ENCODE measurements at places on chromosomes 5 and 9.

- no peaks in the 10 kb centered on the region for H3K36me3 ChIP-seq
- no peaks in the 10 kb centered on the region for H3K27me3 ChIP-seq
- H3K4me1 ChIP-seq, result no peaks in the 10 kb centered on the region
- H3K4me3 ChIP-seq, result no peak overlapping the region
Observed at GRCh38 chr5:78781611-78782286, 133.2 kb upstream of the LHFPL2 start.

DNA sequence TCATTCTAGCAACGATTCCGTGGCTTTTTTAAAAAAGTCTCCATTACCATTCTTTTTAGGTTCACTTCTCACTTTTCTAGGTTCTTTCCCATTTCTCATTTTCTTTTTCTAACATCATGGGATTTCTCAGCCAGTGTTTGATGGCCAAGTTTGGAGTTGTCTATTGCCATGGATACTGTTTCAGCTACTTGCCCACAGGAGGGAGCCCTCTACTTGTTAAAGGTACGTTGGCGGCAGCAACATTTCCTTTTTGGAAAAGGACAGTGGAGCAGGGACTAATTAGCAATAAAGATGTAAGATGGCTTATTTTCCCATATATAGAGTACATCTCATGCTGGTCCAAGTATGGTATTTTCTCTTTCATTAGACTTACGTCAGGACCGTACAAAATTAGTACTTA lies 2257.5 kb upstream of the C9orf72 start:
- no peaks in the 10 kb centered on the region for H3K27me3 ChIP-seq
- no peak overlapping the region for H3K27ac ChIP-seq
- no peaks in the 10 kb centered on the region for H3K4me1 ChIP-seq
- no peaks in the 10 kb centered on the region for H3K36me3 ChIP-seq
- DNase-seq, result no peak

- no peak overlapping the region for H3K27ac ChIP-seq
- no peak overlapping the region for H3K4me3 ChIP-seq
- no peaks in the 10 kb centered on the region for H3K27me3 ChIP-seq
- DNase-seq, result no peak
Observed at GRCh38 chr5:115431116-115431515, 113.5 kb downstream of the FEM1C start.

GRCh38 chr5:94385767-94386166 lies 232.6 kb downstream of the KIAA0825 start:
- no peak overlapping the region for H3K4me3 ChIP-seq
- H3K27me3 ChIP-seq, result no peaks in the 10 kb centered on the region
- DNase-seq, result no peak
- H3K36me3 ChIP-seq, result no peaks in the 10 kb centered on the region
- H3K4me1 ChIP-seq, result no peaks in the 10 kb centered on the region

DNA sequence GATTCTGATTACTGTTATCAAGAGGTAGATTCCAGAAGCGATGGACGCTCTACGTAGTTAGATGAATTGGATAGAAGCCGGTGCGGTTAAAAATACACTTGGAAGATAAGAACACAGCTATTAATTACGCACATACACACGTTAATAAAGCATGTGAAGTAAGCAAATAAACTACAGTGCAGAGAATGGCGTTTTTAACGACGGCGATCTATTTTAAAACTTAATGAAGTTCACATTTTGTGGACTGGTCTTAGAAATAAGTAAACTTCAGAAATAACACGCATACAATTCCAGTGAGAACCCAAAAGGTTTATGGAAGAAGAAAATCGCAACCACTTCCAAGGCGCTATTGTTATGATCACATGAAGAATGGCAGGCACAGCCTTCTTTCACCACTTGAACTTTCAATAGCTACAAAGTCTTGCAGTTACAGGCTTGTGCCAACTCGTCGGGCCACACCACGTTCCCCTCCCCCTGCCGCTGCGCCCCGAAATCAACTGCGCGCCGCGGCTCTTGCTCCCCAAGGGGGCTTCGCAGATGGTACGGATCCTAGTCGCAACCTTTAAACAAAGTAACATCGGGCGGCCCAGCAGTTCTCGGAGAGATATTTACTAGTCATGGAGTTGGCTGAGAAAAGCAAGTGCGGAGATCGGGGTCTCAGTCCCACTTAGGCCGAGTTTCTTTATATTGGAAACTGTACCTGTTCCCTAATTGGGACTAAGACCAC lies 866 bp upstream of the SEMA6A start:
- no peak overlapping the region for H3K27ac ChIP-seq
- peaks cover 17% of the 10 kb centered on the region for H3K27me3 ChIP-seq

- no peak overlapping the region for H3K27ac ChIP-seq
- H3K4me3 ChIP-seq, result no peak overlapping the region
- H3K36me3 ChIP-seq, result no peaks in the 10 kb centered on the region
- no peaks in the 10 kb centered on the region for H3K27me3 ChIP-seq
Observed at GRCh38 chr9:105055917-105056316, 128.0 kb upstream of the ABCA1 start.

DNA sequence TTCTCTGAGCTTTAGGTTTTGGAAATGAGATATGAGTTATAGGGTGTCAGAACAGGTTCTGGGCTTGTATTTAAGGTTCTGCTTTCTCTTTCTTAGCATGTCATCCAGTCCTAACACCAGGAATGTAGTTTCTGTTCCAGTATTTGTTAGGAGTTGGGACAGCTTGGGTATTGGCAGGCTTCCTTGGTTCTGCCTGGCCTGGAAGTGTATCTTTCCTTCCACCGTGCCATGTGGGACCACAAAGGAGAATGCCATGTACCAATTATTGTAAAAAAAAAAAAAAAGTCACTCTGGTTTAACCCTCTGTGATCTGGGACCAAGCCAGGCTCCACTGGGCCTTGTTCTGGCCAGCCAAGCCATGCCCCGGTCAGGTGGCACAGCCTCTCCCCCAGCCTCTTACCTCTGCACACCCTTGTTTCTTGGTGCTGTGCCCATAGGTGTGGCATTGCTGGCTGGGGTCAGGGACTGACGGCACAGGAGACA lies 47.8 kb downstream of the ARHGAP26 start:
- no peak overlapping the region for H3K4me3 ChIP-seq
- H3K27ac ChIP-seq, result no peak overlapping the region
- H3K27me3 ChIP-seq, result no peaks in the 10 kb centered on the region
- H3K4me1 ChIP-seq, result no peaks in the 10 kb centered on the region
- no peak for DNase-seq
- H3K36me3 ChIP-seq, result no peaks in the 10 kb centered on the region

GRCh38 chr5:36648426-36648825 lies 42.0 kb downstream of the SLC1A3 start:
- no peaks in the 10 kb centered on the region for H3K27me3 ChIP-seq
- no peak for DNase-seq
- H3K4me1 ChIP-seq, result peaks cover 11% of the 10 kb centered on the region
- no peak overlapping the region for H3K27ac ChIP-seq
- H3K4me3 ChIP-seq, result no peak overlapping the region

DNA sequence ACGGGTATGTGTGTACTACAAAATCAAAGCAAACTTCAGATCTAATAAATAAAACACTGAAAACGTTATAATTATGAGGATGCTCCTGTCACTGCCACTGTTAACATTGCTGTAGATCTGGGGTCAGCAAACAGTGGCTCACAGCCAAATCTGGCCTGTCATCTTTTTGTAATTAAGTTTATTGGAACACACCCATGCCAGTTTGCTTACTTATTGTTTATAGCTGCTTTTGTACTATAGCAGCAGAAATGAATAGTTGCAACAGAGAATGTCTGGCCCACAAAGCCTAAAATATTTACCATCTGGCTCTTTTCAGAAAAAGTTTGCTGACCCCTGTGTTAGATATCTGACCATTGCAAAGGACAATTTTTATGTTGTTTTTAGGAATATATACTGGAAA lies 32.1 kb downstream of the PRRC1 start:
- H3K4me3 ChIP-seq, result no peak overlapping the region
- H3K27me3 ChIP-seq, result no peaks in the 10 kb centered on the region
- no peak for DNase-seq
- peaks cover 8% of the 10 kb centered on the region for H3K4me1 ChIP-seq

GRCh38 chr5:111734013-111734412 lies 23.0 kb downstream of the NREP start:
- no peaks in the 10 kb centered on the region for H3K4me1 ChIP-seq
- no peaks in the 10 kb centered on the region for H3K27me3 ChIP-seq
- no peak for DNase-seq
- no peak overlapping the region for H3K27ac ChIP-seq
- H3K36me3 ChIP-seq, result no peaks in the 10 kb centered on the region
- no peak overlapping the region for H3K4me3 ChIP-seq

DNA sequence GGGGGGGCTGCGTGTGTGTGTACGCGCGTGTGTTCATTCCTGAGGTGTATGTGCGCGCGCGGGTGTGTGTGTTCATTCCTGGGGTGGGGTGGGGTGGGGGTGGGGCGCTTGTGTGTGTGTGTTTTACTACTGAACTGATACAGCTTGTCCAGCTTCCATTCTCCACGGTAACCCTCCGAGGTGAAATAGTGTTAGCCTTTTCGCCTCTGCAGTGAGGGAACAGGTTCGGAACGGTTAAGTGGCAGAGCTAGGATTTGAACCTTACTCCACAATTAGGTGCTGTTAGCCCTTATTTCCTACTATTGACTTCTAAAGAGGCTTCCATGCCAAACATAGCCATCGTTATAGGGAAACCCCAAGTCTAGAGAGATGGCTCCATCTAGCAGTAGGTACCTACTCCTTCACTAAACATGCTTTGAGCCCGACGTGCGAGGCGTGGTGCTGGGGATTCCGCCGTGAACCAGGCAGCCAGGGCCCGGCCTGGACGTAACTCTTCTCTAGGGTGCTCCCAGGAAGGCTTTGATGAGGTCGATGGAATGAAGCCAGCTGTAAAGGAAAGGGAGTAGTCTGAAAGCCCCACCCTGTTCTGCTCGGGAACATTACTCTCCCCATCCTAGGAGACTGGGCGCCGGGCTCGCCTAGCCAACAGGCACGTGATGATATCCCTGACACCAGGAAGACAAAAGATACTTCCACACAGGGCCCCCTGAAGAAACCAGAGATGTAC lies 782 bp upstream of the SKP1 start:
- peaks cover 9% of the 10 kb centered on the region for H3K4me1 ChIP-seq
- no peak for DNase-seq
- no peaks in the 10 kb centered on the region for H3K27me3 ChIP-seq

DNA sequence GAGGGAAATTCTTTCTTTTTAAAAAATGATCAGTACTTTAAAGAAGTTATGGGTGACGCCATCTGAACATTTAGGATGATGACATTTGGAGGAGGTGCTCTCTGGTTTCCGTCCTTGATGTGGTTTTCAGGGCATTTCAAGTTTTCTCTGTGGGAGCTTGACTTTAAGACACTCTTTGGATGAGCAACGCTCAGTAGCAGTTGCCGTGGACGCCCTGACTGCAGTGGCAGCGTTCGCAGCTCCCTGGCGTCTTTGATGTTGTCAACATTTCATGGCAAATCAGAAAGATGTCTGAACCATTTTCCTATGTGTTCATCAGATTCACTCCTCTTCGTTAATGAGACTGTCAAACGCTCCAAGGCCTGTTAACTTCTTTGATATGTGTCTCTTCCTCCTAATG lies 86.1 kb downstream of the ZNF354C start:
- H3K27me3 ChIP-seq, result peaks cover 13% of the 10 kb centered on the region
- H3K36me3 ChIP-seq, result no peaks in the 10 kb centered on the region
- H3K27ac ChIP-seq, result peak overlapping the region; percentile 7
- no peak for DNase-seq
- peaks cover 14% of the 10 kb centered on the region for H3K4me1 ChIP-seq

GRCh38 chr9:134291452-134291881 lies 34.8 kb upstream of the RXRA start:
- H3K27ac ChIP-seq, result no peak overlapping the region
- H3K4me1 ChIP-seq, result no peaks in the 10 kb centered on the region
- peak; percentile 19 for DNase-seq
- H3K27me3 ChIP-seq, result peaks cover 60% of the 10 kb centered on the region
- H3K4me3 ChIP-seq, result no peak overlapping the region

DNA sequence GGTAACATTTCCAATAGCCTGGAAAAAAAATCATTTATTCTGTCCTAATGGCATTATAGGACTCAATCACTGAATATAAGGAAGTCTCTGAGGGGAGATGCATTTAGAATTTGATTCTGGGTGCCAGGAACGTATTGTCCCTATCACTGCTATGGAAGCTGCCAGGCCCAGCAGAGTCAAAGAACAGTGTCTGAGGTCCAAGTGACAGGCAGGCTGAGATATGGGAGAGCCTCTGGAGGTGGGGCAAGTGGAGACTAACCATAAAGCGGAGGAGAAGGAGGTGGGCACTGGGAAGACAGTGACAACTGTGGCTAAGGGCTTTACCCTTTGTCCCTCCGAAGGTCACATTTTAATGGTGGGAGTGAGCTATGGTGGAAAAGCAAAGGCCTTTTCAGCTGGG lies 505.5 kb downstream of the CTNND2 start:
- H3K4me1 ChIP-seq, result no peaks in the 10 kb centered on the region
- DNase-seq, result no peak
- H3K4me3 ChIP-seq, result no peak overlapping the region
- no peaks in the 10 kb centered on the region for H3K36me3 ChIP-seq
- no peak overlapping the region for H3K27ac ChIP-seq
- H3K27me3 ChIP-seq, result no peaks in the 10 kb centered on the region

- no peaks in the 10 kb centered on the region for H3K36me3 ChIP-seq
- H3K27me3 ChIP-seq, result peaks cover 57% of the 10 kb centered on the region
- no peaks in the 10 kb centered on the region for H3K4me1 ChIP-seq
- DNase-seq, result no peak
Observed at GRCh38 chr9:134764473-134765269, 115.9 kb upstream of the FCN2 start.
